ENCODE measurements at places on chromosomes 2 and 18.

GRCh38 chr18:13558124-13558523 lies 168.2 kb downstream of the FAM210A start:
- DNase-seq = peak; percentile 29

DNA sequence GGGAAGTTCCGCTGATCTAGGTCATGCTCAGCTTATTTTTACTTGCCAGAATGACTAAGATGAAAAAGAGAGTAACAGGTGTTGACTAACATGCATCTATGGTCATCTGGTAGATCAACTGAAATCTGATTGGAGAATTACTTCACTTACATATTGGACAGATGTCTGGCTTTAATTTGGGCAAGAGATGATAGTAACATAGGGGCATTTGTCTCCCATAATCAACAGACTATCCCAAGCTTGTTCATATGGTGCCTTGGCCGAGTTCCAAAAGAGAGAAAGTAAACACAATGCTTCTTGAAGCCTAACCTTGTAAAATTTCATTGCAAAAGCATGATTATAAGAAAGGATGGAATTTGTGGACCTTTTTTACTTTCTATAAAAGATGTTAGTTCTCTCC lies 503.7 kb downstream of the ADCYAP1 start:
- peak; percentile 33 for DNase-seq

DNA sequence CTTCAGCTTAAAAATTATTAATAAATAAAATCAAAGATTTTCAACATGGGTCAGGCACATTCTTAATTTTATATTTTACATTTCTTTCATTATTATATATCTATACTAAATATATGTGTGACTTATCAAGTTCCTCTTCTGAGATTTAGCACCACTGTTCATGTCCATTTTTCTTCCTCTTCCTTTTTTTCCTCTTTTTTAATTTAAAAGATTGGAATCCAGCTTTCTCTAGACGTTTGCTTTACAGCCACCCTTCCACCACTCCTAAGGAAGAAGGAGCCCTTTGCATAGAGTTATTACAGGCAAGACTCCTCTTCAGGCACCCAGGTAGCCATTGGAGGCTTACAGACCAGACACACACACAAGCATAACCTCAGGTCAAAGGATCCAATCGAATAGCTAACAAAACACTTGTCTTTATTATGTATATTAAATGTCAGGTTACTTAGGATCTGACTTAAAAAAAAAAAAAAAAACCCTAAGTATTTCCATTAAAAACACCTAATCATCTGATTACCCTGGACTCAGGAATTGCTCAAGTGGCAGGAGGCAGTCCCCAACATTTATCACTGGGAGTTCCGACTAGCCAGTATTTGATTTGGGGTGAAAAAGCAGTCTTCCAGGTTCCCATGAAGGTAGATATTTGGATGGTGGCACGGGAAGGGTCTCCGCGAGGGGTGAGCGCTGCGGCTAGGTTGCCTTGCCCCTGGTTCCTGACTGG lies 2.4 kb upstream of the ZEB2 start:
- no peak for DNase-seq

DNA sequence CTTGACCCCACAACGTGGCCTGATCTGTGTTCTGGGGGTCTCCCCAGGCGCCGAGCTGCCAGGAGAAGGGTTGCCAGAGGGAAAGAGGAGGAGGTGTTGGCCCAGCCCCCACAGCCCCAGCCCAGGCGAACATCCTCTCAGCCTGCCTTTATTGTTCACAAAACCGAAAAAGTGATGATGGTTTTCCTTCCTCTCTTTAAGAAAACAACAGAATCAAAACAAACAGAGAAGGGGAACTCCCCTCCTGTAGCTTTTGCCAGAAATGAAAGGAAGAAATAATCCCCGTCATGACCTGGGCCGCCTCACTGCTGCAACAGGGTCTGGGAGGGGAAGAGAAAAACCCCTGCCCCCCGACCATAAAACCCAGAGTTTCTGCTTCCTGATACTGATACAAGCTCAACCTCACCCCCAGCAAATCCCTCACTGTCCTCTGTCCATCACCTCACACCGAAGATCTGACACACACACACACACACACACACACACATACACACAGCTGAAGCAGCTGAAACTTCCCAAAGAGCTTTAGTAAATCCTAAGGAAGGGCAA lies 52.0 kb downstream of the ZFP36L2 start:
- no peak for DNase-seq

GRCh38 chr18:52288403-52289004 lies 51.5 kb upstream of the DCC start:
- peak; percentile 58 for DNase-seq

GRCh38 chr2:219508971-219509779 lies 5.1 kb upstream of the ASIC4 start:
- DNase-seq = no peak

- no peak for DNase-seq
Measured at GRCh38 chr2:162009543-162009942, 64.5 kb downstream of the DPP4 start.

DNA sequence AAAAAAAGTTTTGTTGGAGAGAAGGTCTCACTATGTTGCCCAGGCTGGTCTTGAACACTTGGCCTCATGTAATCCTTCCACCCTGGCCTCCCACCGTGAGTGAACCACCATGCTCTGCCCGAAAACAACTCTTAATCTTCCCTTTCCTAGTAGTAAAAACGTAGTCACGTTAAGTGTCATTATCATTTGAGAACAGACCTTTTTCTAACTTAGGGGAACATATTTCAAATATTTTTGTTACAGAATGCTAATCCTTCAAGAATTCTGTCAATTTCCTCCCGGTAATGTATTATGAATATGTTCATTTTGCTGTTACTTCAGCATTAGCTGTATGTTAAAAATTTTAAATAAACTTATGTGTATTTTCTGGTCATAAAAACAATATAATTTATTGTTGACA lies 49.7 kb downstream of the MTA3 start:
- no peak for DNase-seq

DNA sequence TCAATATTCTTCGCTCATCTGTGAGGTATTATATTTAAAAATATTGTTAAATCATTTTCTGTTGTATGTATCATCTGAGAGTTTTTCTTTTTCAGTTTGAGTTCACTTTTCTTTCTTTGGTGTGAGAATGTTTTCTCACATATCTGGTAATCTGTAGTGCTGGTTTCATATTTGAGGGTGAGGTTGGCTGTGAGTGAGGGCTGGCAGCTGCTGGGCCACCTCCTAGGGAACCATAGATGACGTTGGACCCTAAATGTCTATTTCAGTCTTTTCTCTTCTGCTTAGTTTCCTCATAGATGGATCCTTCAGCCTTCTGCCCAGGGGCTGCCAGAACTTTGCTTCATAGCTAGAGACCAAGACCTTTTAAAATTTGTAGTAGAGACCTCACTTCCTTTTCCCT lies 33.5 kb downstream of the MGAT5 start:
- DNase-seq = no peak

DNA sequence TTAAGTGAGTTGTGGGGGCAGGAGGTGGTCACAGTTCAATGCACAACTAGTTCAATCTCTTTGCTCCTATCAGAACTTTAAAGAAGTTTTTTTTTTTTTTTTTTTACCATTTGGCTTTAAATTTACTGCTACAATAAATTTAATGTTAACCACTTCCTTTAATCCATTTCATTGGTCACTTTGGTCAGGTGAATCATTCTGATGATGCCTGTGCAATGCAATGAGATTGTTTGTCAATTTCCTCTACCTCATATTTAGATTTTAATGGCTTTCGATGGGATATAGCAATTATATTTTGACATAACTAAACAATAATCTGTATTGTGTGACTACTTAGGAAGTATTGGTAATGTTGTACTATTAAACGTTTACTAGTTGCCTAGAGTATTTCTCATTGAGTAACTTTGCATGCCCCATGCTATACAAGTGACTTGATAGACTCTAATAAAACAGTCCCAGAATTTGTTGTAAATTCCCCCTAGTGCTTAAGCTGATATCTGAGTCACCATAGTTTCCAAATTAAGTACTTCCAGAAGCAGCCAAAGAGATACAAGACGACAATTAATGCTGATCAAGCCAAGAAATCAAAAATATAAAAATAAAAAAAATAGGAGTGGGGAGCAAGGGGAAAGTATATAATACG lies 52.9 kb upstream of the SERPINB2 start:
- no peak for DNase-seq

DNA sequence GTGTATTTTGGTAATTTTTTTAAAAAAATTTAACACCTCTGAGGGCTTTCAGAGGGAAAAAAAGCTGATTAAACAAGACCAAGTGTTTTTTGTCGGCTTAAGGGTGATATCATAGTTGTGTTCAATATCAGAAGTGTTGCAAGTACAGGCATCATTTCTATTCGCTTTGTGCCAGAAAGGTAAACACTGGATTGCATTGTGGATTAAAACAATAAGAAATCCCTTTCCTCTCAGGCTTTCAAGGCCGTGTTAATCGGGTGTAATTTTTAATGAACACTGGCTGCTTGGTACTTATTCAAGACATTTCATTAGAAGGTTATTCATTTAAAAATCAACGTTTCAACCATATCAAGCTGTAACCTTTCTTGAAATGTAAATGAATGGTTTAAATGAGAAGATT lies 18.3 kb downstream of the FIGN start:
- peak; percentile 54 for DNase-seq

DNA sequence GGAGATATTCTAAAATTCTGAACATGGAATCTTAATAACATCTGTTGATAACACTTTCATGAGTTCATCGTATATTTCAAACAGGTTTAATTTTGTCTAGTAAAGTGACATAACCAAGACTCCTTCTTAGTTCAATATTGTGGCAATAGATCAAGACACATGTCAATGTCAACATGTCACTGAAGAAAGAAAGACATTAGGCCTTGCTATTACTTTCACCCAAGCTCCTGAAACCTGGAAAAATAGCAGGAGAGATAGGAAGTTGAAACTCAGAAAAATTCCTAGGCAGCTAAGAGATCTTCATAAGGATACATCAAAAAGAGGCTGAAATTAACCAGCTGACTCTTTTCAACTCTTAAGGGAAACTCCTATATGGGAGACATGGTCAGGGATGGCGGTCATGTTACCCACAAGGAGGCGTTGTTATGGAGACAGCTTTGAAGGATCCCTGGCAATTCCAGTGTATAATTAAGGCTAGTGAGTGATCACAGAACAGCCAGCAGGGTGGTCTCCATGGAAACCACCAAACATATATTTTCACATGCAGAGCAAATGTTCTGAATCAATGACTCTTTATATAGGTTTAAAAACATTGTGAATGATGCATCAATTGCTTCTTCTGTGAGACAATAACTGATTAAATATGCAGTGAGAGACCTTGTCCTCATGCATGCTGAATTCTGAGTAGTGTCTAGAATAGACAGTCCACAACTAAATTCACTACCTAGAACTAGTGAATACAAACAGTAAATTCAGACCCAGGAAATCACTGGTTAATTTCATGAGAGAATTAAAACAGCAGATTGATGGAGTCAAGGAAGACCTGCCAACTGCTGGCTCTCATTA lies 115.3 kb upstream of the RIOK3 start:
- DNase-seq = peak; percentile 94

- DNase-seq = no peak
Measured at GRCh38 chr2:109209412-109209811, 80.4 kb downstream of the SH3RF3 start.

- no peak for DNase-seq
Measured at GRCh38 chr18:42048158-42048557, 93.1 kb downstream of the PIK3C3 start.

- no peak for DNase-seq
Measured at GRCh38 chr2:232815569-232815968, 39.2 kb upstream of the KCNJ13 start.

DNA sequence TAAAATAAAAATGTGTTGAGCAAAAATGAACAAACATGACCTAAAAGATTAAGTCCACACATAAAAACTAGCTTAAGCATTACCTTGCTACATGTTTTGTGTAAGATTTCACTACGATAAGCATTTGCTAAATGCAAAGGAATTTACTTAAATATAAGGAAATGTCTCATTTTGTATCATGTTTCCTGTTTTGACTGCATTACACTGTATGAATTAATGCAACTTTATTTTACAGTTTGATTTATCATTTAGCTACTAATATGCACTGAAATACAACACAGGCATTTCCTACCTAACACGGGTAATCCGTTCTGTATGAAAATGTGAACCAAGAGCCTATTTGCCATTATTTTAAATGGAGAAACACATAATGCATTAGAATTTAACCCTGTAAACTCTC lies 1076.5 kb upstream of the DDX18 start:
- DNase-seq = no peak

DNA sequence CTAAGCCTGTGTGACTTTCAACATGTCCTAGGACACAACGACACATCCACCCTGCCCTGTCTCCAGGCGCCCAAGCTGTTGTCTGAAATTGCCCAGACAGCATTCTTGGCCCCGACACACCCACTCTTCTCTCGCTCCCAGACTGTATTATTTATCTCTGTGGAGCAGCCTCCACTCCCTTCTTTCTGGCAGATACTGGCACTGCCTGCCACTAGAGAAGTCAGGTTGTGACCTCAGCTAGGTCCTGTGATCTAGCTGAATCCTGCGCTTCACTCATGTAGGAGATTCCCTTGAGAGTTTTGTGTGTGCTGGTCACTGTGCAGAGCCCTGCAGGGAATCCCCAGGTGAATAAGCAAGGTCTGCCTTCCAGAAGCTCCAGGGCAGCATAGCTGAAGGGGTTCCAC lies 77.1 kb upstream of the TNP1 start:
- no peak for DNase-seq

- no peak for DNase-seq
Measured at GRCh38 chr2:147364597-147364996, 480.2 kb upstream of the ACVR2A start.

DNA sequence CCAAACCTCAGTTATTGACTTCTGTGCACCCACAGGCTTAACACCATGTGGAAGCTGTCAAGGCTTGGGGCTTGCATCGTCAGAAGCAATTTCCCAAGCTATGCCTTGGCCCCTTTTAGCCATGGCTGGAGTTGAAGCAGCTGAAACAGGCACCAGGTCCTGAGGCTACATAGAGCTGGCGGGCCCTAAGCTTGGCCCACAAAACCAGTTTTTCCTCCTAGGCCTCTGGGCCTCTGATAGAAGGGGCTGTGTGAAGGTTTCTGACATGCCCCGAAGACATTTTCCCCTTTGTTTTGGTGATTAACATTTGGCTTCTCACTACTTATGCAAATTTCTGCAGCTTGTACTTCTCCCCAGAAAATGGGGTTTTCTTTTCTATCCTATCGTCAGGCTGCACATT lies 9.1 kb upstream of the TMX3 start:
- no peak for DNase-seq

DNA sequence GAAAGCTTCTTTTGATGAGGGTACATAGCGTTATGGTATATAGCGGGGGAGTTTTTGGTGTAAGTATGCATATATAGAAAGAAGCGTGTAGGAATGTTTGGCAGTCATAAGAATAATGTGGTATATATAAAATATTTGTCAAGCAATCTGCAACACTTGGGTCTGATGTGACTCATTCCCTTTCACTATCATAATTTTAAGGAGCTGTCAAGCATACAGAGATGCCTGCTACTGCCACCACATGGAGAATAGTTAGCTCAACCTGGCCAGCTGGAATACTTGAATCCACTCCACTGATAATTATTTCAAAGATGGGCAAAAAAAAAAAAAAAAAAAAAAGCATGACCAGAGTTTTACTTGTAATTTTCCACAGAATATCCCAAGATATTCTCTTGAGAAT lies 559.8 kb upstream of the REG3G start:
- no peak for DNase-seq

Measured in NCI-H748 treated with DMSO at 0.1 percent for 48 hours (cell line).